Kasumi-1 (cell line): ENCODE measurements at places on chromosomes 12 and 14.

- peak; percentile 22 for DNase-seq
Observed at GRCh38 chr12:106246891-106247673, 738 bp downstream of the CKAP4 start.

DNA sequence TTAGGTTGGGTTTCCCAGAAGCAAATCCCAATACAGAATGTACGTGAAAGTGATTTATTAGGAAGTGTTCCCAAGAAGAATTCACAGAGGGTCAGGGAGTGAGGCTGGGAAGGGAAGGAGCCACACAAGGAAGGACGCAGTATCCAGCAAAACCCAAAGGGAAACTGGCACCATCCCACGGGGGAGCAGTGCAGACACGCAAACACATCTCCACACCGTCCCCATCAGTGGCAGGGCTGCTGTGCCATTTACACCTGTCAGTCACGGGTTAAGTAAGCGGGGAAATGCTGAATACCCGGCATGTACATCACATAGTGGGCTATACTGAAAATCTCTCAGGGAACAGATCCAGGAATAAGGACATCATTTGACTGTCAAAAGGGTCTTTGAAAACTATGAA lies 93.9 kb downstream of the SLC38A1 start:
- DNase-seq, result no peak

- DNase-seq, result no peak
Observed at GRCh38 chr12:13250416-13250815, 53.9 kb downstream of the EMP1 start.

DNA sequence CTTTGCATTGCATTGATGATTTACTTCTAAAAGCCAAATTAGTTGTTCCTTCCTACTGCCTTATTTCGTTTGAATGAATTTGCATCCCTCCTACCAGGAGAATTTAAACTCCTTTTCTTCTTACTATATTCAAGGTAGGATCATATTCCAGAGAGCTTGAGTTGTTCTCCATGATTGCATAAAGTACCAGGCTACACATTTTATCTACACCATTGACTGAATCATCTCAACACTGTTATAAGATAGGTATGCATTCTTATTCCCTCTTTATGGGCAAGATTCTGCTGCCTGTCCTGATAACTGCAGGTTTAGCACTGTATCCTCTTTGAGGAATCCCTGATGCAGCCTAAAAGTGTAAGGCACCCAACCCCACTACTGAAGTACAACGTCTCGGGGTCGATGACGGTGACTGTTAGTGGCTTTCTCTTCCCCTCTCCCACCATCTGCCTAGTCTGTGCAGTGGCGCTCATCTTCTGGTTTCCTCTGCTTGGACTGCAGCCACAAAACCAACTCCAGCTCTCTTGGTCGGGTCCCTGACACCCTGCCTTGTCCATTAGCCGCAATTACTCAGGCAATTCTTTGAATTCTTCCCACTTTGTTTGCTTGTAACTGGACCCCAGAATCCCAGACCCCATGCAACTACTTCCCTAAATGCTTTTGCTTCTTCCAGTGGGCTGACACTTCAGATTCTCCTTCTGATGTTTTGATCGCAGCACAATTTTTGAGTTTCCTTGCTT lies 44.4 kb upstream of the STXBP6 start:
- DNase-seq, result peak; percentile 63

DNA sequence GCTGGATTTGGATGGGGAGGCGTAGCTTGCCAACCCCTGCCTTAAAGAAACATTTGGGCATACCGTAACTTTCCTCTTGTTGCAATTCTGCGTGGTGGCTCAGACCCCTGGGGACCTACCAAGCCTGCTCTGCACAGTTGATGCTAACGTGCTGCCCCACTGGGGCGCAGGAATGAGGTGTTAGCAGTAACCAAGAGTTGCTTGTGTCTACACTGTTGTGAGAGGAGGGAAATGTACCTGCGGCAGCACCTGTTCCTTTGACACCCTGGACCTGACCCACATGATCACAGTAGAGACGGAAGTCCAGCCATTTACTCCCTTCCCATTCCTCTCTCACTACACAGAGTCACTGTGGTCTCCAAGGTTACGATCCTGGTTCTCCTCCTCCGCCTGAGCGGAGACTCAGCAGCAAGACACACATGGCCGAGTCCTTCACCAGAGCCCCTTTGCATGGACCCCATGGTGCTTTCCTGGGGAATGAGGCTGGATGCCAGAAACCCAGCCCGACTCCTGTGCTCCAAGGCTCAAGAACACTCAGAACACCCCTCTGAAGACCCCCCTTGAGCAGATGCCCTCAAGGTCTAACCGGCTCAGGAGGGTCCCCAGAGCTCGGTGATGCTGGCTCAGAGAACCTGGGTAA lies 84.8 kb downstream of the FBXL14 start:
- no peak for DNase-seq

- DNase-seq, result no peak
Observed at GRCh38 chr14:24249230-24250021, 7.0 kb upstream of the TINF2 start.

DNA sequence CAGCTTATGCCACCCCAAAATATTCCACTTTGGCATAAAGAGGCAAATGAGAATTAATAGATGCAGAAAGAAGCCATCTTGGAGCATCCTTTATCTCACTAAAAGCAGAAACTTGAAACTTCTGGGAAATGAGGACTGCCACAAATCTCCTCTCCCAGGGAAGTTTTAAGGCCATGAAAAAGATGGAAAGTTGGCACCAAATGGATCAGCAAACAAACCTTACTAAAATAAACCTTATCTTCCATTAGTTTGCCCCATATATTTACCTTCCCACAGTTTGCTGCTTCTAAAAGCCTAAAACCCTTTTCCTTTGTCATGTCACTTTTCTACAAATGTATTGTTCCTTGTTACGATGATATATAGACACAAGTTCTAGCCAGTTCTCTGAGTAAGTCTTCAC lies 340.0 kb upstream of the USP15 start:
- no peak for DNase-seq

DNA sequence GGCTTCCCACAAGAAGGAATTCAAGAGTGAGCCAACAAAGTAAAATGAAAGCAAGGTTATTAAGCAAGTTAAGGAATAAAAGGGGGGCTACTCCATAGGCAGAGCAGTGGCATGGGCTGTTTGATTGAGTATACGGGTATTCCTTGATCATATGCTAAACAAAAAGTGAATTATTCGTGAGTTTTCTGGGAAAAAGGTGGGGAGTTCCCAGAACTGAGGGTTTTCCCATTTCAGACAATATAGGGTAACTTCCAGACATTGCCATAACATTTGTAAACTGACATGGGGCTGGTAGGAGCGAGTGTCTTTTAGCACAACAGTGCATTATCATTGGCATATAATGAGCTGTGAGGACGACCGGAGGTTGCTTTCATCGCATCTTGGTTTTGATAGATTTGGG lies 2.0 kb upstream of the BCL2L14 start:
- no peak for DNase-seq

DNA sequence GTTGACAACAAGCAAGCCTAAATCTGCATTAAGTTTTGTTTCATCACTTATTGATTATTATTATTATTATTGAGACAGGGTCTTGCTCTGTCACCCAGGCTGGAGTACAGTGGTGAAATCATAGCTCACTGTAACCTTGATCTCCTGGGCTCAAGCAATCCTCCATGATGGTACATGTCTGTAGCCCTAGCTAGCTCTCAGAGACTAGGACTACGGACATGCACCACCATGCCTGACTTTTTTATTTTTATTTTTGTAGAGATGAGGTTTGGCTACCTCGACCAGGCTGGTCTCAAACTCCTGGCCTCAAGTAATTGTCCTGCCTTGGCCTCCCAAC lies 35.7 kb upstream of the STK38L start:
- DNase-seq, result no peak

GRCh38 chr14:42014301-42014700 lies 407.6 kb downstream of the LRFN5 start:
- DNase-seq, result no peak

GRCh38 chr12:109605016-109605415 lies 31.4 kb downstream of the MVK start:
- no peak for DNase-seq

GRCh38 chr14:20607617-20608016 lies 16.4 kb upstream of the RNASE12 start:
- DNase-seq, result no peak

GRCh38 chr12:57874166-57875108 lies 27.9 kb upstream of the CTDSP2 start:
- peak; percentile 77 for DNase-seq

DNA sequence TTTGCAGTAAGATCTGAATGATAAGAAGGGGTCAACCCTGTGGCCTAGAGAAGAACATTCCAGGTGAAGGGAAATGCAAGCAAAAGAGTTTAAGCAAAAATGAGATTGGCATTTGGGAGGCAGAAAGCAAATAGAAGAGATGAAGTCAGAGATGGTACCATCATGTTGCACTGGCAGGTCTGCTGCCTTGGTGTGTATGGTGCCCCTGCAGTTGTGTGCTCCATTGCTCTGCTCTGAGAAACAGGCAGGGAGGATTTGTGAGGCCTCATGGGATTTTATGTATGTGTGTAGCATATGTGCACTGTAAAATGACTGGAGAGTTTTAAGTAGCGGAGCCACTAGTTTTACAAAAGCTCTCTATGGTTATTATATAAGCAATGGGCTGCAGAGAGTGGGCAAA lies 6.6 kb downstream of the LDHB start:
- DNase-seq, result no peak

- no peak for DNase-seq
Observed at GRCh38 chr12:65900912-65901672, 76.8 kb downstream of the HMGA2 start.

- no peak for DNase-seq
Observed at GRCh38 chr12:82937151-82937550, 250.4 kb downstream of the TMTC2 start.

GRCh38 chr12:82687021-82688011 lies 610 bp downstream of the TMTC2 start:
- peak; percentile 67 for DNase-seq

DNA sequence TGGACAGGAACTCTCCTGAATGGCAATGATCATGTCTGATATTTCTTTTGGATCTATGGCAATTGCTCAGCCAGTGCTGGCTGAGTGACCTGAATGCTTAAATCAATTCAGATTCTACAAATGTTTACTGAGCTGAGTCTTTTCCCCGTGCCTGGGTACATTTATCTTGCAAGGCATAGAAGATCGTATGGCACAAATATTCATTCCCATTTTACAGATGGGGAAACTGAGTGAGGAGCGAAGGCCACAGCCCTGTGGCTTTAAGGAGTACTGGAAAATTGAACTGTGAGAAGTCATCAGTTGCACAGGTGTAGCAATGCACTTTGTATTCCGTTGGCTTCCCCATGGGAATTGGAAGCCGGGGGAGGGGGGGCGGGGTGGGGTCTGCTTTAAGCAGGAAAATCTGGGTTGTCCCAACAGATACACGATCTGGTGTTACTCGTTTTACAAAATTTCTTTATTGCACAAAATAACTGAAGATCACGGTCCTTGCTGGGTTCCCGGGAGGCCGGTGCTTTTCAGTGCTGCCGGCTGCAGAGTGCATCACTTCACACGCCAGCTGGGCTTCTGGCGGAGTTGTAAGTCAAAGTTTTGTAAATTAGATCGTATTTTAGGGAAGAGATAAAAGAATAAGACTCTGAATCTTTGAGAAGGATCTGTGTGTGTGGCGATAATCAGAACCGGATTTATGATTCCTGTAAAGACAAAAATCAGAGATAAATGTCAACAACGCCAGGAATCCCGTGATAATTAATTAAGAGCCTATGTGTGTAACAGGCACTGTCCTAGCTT lies 75.0 kb upstream of the MAP1LC3B2 start:
- DNase-seq, result no peak

- DNase-seq, result no peak
Observed at GRCh38 chr12:53173085-53173715, 7.3 kb upstream of the ZNF740 start.

- DNase-seq, result no peak
Observed at GRCh38 chr14:101561145-101561896, at the start of gene DIO3. DIO3 (plus strand) TSS chr14:101561495.

- DNase-seq, result no peak
Observed at GRCh38 chr14:94382716-94383596, 5.4 kb downstream of the SERPINA1 start.

GRCh38 chr14:99715266-99716000 lies 31.3 kb downstream of the CYP46A1 start:
- DNase-seq, result no peak

DNA sequence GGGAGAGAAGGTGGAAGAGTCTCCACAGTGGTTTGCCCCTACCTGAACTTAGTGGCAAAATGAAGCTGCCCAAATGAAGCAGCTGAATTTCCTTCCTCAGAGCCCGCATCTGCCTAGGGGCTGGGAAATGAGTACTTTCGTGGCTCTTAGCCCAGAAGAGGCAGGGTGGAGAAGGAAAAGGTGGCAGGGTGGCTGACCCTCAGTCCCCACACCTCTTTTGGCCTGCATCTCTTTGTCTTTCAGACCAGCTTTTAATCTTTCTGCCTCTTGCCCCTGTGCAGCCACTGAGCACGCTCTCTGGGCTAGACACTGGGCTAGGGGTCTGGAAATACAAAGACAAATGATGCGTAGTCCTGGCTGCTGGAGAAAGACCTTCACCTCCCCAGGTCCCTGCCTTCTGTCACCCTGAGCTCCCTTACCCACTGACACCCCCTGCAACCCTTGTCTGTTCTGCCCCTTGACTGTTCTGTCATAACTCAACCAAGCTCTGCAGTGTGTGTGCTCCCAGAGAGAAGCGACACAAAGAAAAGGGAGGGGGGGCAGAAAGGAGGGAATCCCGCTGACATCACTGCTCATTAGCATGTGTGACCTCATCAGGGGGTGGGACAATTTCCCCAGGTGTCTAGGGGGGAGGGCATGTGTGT lies 371 bp upstream of the REM2 start:
- DNase-seq, result no peak

- no peak for DNase-seq
Observed at GRCh38 chr12:20476551-20476950, 108.2 kb downstream of the PDE3A start.

DNA sequence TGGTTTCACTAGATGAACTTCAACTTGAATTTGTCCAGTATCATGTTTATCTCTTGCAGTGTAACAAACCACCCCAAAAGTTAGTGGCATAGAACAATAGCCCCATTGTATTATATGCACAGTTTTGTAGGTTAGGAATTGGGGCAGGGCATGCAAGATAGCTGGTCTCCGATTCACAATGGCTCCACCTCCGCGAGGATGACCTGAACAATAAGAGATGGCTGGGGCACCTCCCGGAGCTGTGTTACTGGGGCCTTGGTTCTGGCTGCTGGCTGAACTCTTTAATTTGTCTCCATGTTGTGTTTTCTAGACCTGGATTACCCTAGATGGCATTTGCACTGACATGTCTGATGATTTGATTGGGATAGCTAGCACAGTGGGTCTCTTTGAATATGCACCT lies 20.4 kb upstream of the VRK1 start:
- no peak for DNase-seq

DNA sequence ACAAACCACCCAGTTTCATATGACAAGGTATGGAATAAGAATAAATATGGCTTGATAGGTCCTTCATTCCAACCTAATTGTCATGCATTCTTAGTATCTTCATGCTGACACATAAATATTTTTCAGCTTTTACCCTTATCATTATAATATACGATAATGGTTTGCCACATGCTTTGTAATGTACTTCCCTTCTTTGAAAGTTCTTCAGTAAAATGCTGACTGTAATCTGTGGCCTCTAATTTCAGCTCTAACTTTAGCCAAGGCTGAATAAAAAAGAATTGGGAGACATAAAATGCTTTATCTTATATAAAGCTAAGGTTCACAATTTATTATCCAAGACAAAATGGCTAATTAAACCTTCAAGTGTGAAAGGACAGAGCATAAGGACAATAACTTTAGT lies 2.6 kb upstream of the MAP4K5 start:
- DNase-seq, result no peak

GRCh38 chr12:50190859-50191258 lies 23.7 kb upstream of the CERS5 start:
- no peak for DNase-seq
